ENCODE measurements at places on chromosomes 3 and 15. TPM values are rescaled to one million over a fixed set of nuclear protein-coding genes. Genes with fewer than 3 reads are reported as not detected.

Gene TRAIP
- total RNA-seq, result 1.2 TPM

Gene PLAAT1
- 4.9 TPM for total RNA-seq

Gene ARL14
- total RNA-seq, result not detected

Gene CCR1
- total RNA-seq, result 2.4 TPM

Gene GRM2
- 0.07 TPM for total RNA-seq

Gene DUOX1
- 0.50 TPM for total RNA-seq

Gene ZNF502
- total RNA-seq, result 3.6 TPM

Gene GRK7
- total RNA-seq, result not detected

Gene EXD1
- not detected for total RNA-seq

Gene FOXB1
- not detected for total RNA-seq

Gene UACA
- 32.9 TPM for total RNA-seq

Gene PPP1R14D
- not detected for total RNA-seq

Gene CHSY1
- total RNA-seq, result 11.7 TPM

Gene CA12
- total RNA-seq, result 0.74 TPM

Gene POLQ
- total RNA-seq, result 0.79 TPM

Gene MORC1
- total RNA-seq, result not detected

Gene ACTRT3
- 0.72 TPM for total RNA-seq

Gene CPNE9
- not detected for total RNA-seq

Gene GPR62
- 0.15 TPM for total RNA-seq

Gene CPLX3
- 4.1 TPM for total RNA-seq

Gene RABL3
- total RNA-seq, result 19.4 TPM

Gene PCOLCE2
- total RNA-seq, result 58.2 TPM

Gene ROPN1
- total RNA-seq, result not detected

Gene GNAI2
- 137 TPM for total RNA-seq

Gene CLRN1
- total RNA-seq, result not detected

Gene GABRR3
- total RNA-seq, result not detected

Gene IQCF5
- not detected for total RNA-seq

Gene TMEM212
- total RNA-seq, result not detected

Gene PLSCR5
- not detected for total RNA-seq

Gene TNNC1
- 8,945 TPM for total RNA-seq

Gene STRC
- not detected for total RNA-seq

Gene MKRN2OS
- not detected for total RNA-seq

Gene WDR93
- not detected for total RNA-seq

Gene C3orf52
- 1.7 TPM for total RNA-seq

Gene DZIP3
- 16.7 TPM for total RNA-seq

Gene NPAP1
- total RNA-seq, result not detected

Gene XCR1
- not detected for total RNA-seq

Gene NR1I2
- 0.12 TPM for total RNA-seq

Measured in left ventricle myocardium superior (tissue), 1 donor.